ENCODE measurements at places on chromosomes 3 and 15.

DNA sequence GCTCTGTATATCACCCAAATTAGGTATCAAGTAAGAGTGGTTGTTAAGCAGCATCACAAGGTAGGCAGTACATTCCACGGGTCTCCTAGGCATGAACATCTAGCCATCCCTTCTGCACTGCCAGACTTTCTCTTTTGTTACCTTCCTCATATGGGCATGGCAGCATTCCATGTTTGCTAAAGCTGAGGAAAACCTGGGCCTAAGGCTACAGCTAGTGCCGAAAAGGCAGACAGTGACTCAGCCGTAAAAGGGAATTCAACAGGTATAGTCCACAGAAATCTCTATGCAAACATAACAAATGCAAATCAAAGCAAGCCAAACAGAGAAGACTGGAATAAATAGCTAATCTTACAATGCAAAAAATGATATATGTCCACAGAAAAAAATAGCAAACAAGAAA is 645.4 kb downstream of the ZBBX start:
- no peak overlapping the region for H3K27ac ChIP-seq
- no peak overlapping the region for H3K4me3 ChIP-seq
- H3K36me3 ChIP-seq: no peaks in the 10 kb centered on the region
- DNase-seq: no peak
- H3K4me1 ChIP-seq: no peaks in the 10 kb centered on the region
- no peaks in the 10 kb centered on the region for H3K27me3 ChIP-seq

DNA sequence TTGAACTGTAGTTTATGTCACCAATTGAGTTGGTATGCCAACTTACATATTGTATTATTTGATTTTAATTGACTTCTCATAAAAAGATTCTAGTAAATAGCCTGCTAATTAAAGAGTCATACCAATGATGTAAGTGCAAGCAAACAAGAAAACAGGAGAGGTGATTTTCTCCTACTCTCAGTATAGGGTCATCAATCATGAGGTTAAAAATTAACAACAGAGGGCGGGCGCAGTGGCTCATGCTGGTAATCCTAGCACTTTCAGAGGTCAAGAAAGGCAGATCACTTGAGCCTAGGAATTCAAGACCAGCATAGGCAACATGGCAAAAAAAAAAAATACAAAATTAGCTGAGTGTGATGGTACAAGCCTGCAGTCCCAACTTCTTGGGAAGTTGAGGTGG is 108.7 kb downstream of the MYO9A start:
- no peaks in the 10 kb centered on the region for H3K36me3 ChIP-seq
- H3K27ac ChIP-seq: peak overlapping the region; percentile 43
- H3K4me1 ChIP-seq: no peaks in the 10 kb centered on the region
- H3K27me3 ChIP-seq: no peaks in the 10 kb centered on the region
- H3K4me3 ChIP-seq: no peak overlapping the region

DNA sequence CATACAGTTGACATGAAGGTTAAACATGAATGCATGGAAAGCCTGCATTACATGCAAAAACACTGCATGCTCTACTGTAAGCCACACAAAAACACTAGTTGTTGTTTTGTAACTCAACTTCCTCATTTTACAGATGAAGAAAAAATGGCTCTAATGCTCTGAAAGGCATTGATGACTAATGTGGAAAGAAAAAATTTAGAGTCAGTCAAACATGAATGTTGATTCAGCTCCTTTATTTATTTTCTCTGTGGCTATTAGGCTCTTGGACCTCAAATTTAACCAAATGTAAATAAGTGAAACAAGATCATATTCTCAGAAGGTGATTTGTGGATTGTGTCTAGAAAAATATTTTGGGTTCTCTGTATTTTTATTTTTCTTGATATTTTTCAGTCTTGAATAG is 336.7 kb upstream of the ZNF717 start:
- no peak for DNase-seq
- H3K27ac ChIP-seq: no peak overlapping the region
- H3K36me3 ChIP-seq: no peaks in the 10 kb centered on the region
- H3K4me1 ChIP-seq: no peaks in the 10 kb centered on the region
- H3K27me3 ChIP-seq: no peaks in the 10 kb centered on the region

DNA sequence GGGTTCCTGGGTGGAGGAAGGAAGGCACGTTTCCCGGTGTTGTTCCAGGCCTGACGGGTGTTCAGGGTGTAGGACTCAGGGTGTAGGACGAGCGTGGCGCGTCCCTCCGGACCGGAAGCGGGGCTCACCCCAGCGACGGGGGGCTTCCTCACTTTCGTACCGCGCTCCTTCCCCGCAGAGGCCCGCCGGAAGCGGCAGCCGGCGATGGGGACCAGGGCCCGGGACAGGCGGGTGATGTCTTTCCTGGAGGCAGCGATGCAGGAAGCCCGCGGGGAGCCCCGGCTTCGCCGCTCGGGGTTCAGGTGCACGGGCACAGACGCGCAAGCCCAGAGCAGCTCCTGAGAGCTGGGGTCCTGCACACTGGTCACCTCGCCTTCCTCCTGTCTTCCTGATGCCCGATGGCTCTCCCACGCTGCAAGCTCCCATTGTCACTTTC is 13.4 kb downstream of the FOXL2NB start:
- H3K4me3 ChIP-seq: no peak overlapping the region
- H3K4me1 ChIP-seq: no peaks in the 10 kb centered on the region
- H3K36me3 ChIP-seq: no peaks in the 10 kb centered on the region
- H3K27me3 ChIP-seq: peaks cover 50% of the 10 kb centered on the region
- no peak for DNase-seq

DNA sequence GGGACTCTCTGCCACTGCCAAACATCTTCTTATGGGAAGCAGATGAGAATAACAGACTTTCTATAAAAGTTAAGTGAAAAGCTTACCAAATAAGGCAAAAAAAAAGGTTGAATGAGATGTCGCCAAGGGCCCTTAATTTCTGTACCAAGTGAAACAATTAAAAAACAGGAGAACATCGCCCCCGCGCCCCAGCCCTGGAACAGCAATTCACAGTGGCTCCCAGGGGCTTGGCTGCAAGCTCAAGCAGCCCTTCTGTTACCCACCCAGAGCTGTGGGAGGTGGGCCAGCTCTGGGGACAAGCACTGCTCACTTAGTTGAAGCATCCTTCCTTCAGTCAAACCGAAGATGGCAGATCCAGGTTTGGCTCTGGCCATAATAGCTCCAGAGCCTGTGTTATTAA is 208.0 kb downstream of the ERC2 start:
- no peaks in the 10 kb centered on the region for H3K27me3 ChIP-seq
- no peak for DNase-seq
- no peak overlapping the region for H3K27ac ChIP-seq
- H3K36me3 ChIP-seq: no peaks in the 10 kb centered on the region
- no peak overlapping the region for H3K4me3 ChIP-seq

DNA sequence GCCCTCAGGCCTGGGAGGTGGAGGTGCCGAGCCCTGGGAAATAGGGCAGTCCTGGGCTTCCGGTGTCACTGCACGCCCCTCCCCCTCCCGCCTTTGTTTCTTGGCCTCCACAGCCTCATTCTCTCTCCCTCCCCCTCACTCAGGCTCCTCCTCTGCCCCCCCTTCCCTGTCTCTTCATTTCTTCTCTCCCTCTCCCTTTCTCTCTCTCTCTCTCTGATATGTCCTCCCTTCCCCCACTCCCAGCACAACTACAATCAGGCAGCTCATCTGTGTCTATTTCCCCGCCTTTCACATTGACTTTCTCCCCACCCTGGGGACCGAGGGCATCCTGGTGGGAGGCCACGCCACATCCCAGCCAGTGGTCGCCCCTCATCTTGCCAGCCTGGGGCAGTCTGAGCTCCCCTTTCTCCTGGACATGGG is 40.2 kb downstream of the IDH2 start:
- no peak overlapping the region for H3K4me3 ChIP-seq
- no peak overlapping the region for H3K27ac ChIP-seq
- no peaks in the 10 kb centered on the region for H3K27me3 ChIP-seq
- H3K4me1 ChIP-seq: peaks cover 38% of the 10 kb centered on the region

DNA sequence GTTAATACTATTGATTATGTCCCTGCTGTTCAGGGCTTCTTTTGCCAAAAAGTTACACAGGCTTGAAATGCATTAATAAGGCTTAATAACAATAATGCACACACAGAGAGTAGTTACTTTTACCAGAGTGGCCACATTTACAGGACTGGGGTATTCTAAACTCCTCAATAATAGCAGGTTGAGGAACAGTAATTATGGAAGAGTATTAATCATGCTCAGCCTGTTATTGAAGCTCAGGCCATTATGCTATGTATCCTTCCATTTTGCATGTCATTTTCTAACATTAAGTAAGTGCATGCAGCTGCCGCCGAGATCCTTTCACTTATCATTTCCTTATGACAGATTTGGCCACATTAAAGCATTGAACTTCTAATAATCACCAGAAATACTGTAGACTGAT is 5.7 kb downstream of the ARRDC4 start:
- no peak overlapping the region for H3K27ac ChIP-seq
- H3K27me3 ChIP-seq: peaks cover 14% of the 10 kb centered on the region
- DNase-seq: no peak

GRCh38 chr3:40843208-40843624 is 318.5 kb downstream of the ZNF621 start:
- no peaks in the 10 kb centered on the region for H3K27me3 ChIP-seq
- no peak overlapping the region for H3K4me3 ChIP-seq
- H3K4me1 ChIP-seq: peaks cover 18% of the 10 kb centered on the region

GRCh38 chr3:164222197-164222596 is 856.1 kb downstream of the SI start:
- DNase-seq: no peak
- no peak overlapping the region for H3K27ac ChIP-seq
- H3K4me1 ChIP-seq: peaks cover 7% of the 10 kb centered on the region

GRCh38 chr15:59315914-59316451 is 56.7 kb downstream of the MYO1E start:
- H3K27ac ChIP-seq: no peak overlapping the region
- DNase-seq: no peak
- no peaks in the 10 kb centered on the region for H3K27me3 ChIP-seq
- H3K4me1 ChIP-seq: peaks cover 16% of the 10 kb centered on the region

- peaks cover 16% of the 10 kb centered on the region for H3K4me1 ChIP-seq
- no peaks in the 10 kb centered on the region for H3K36me3 ChIP-seq
- no peak overlapping the region for H3K4me3 ChIP-seq
- no peak for DNase-seq
- no peak overlapping the region for H3K27ac ChIP-seq
- H3K27me3 ChIP-seq: peaks cover 51% of the 10 kb centered on the region
These were observed 12.4 kb upstream of the USP3 start for GRCh38 chr15:63491979-63492378.

- no peak overlapping the region for H3K4me3 ChIP-seq
- H3K27me3 ChIP-seq: no peaks in the 10 kb centered on the region
- no peak overlapping the region for H3K27ac ChIP-seq
- H3K36me3 ChIP-seq: no peaks in the 10 kb centered on the region
- DNase-seq: peak; percentile 4
These were observed 348.5 kb downstream of the PYDC2 start for GRCh38 chr3:191809326-191809949.

GRCh38 chr3:127151992-127152650 is 40.8 kb upstream of the PRR23E start:
- no peak overlapping the region for H3K27ac ChIP-seq
- H3K4me3 ChIP-seq: no peak overlapping the region
- H3K36me3 ChIP-seq: no peaks in the 10 kb centered on the region
- no peak for DNase-seq
- H3K4me1 ChIP-seq: peaks cover 10% of the 10 kb centered on the region

- H3K36me3 ChIP-seq: no peaks in the 10 kb centered on the region
- H3K27ac ChIP-seq: no peak overlapping the region
- no peaks in the 10 kb centered on the region for H3K27me3 ChIP-seq
- no peak overlapping the region for H3K4me3 ChIP-seq
- DNase-seq: peak; percentile 7
- H3K4me1 ChIP-seq: peaks cover 10% of the 10 kb centered on the region
These were observed 449.3 kb downstream of the ROBO2 start for GRCh38 chr3:77489216-77489615.

DNA sequence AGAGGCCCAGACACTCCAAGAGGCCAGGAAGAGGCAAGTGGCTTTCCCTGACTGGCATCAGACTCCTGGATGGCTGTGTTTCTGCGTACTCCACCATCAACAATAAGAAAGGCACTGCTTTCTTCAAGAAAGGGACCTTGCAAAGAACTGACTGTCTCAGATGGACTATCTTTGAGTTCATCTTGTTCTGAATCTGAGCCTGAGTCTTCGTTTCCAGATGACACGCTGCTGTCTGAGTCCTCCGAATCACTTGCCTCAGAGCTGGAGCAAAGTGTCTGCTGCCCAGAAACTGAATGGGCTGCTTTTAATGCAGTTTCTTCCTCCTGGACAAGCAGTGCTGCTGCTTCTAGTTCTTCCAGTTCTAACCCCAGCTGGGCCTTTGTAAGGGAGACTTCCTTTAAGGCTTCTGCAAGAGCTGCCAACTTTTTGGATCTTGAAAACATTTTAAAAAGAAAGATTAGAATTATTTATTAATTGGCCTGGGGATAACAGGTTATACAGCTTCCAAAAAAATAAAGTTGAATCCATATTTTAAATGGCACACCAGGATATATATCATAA is 97.8 kb downstream of the SHQ1 start:
- no peaks in the 10 kb centered on the region for H3K36me3 ChIP-seq
- no peaks in the 10 kb centered on the region for H3K27me3 ChIP-seq
- peak; percentile 8 for DNase-seq
- H3K4me1 ChIP-seq: peaks cover 2% of the 10 kb centered on the region

- H3K4me1 ChIP-seq: peaks cover 16% of the 10 kb centered on the region
- no peaks in the 10 kb centered on the region for H3K27me3 ChIP-seq
- H3K27ac ChIP-seq: no peak overlapping the region
- H3K4me3 ChIP-seq: no peak overlapping the region
These were observed 6.3 kb downstream of the AEN start for GRCh38 chr15:88627463-88627862.

DNA sequence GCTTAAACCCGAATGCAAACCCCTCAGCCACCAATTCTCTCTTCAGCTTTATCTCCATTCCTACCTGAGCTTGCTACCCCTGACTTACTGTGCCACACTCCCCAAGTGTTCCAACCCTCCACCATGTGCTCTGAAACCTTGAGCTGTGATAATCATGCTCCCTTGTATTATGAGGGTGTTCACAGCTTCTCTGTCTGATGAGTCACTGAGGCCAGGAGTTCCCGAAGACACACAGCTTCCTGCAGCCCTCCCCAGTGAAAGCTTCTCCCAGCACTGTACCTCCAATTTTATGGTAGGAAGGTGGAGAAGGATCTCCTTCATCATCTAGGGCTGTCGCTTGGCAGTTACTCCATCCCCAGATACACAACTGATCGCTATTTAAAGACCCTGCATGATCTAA is 24.9 kb downstream of the STAC start:
- H3K27ac ChIP-seq: no peak overlapping the region
- no peak for DNase-seq
- H3K27me3 ChIP-seq: no peaks in the 10 kb centered on the region
- H3K36me3 ChIP-seq: no peaks in the 10 kb centered on the region

GRCh38 chr3:13324835-13325501 is 95.2 kb downstream of the NUP210 start:
- H3K36me3 ChIP-seq: no peaks in the 10 kb centered on the region
- H3K27me3 ChIP-seq: no peaks in the 10 kb centered on the region
- no peak overlapping the region for H3K27ac ChIP-seq
- no peak overlapping the region for H3K4me3 ChIP-seq

- H3K4me3 ChIP-seq: no peak overlapping the region
- peaks cover 8% of the 10 kb centered on the region for H3K4me1 ChIP-seq
- DNase-seq: no peak
- no peak overlapping the region for H3K27ac ChIP-seq
- H3K36me3 ChIP-seq: no peaks in the 10 kb centered on the region
These were observed 25.8 kb downstream of the LDHAL6B start for GRCh38 chr15:59232476-59232875.

- H3K27me3 ChIP-seq: no peaks in the 10 kb centered on the region
- H3K4me3 ChIP-seq: no peak overlapping the region
- no peak for DNase-seq
- no peak overlapping the region for H3K27ac ChIP-seq
These were observed 193.9 kb downstream of the NLGN1 start for GRCh38 chr3:173591401-173591800.

All from neural progenitor cell (in vitro differentiated cells).